ENCODE measurements at places on chromosomes 2 and 18.

DNA sequence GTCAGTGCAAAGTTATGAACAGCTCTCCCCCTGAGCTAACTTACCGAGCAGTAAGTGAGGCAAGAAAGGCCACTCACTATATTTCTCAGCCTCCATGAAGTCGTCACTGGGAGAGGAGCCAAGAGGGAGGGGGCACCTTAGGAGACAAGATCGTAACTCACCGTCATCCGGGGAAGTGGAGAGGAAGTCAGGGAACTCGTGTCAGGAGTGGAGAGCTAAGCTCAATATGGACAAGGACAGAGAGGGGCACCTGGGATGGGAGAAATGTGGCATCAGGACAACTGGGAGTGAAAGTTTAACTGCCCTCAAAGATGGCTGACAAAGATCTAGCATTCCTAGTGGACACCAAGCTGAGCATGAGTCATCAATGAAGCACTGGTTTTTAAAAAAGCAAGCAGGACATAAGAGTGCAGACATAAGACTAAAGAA lies 37.1 kb downstream of the BCL11A start:
- no peak for DNase-seq

DNA sequence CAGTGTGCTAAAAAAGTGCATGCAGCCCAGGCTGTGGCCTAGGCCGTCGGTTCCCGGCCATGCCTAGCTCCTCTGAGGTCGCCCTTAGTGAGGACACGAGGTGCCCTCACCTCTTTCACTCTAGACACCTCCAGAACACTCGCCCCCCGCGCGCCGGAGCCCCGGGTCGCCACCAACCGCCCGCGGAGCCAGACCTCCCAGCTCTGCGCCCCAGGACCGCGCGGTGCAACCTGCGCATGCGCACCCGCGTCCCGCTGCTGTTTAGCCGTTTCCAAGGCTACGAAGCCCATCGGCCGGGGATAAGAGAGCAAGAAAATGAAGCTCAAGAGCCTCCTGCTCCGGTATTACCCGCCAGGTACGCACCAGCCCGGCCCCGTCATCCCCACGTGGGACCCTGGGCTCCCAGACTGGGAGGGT lies at the start of gene DAW1:
Gene DAW1, plus strand, starts transcription at position 257 of the 417 bp plus-strand sequence. Its CDS starts 59 bp downstream, at position 316.
- peak; percentile 63 for DNase-seq

DNA sequence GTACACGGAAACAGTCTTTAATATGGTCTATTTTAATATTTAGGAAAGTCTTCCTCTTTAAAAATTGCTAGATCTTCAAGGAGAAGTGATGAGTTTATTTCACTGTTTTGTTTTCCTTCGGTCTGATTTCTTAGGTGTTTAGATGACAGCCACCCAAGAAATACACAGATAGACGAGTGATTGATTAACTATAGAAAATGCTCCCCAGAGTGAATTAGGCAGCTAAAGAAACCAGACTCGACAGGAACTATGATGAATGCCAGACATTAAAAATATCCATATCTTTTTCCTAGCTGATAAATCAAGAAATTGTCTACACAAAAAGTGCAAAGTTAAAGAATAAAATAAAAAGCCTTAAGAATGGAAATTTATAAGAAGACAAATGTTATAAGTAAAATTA lies 888.7 kb upstream of the CNTNAP5 start:
- no peak for DNase-seq

- DNase-seq: no peak
Observed at GRCh38 chr2:100006516-100006915, 135.9 kb downstream of the AFF3 start.

GRCh38 chr18:71760541-71760940 lies 783.6 kb downstream of the CBLN2 start:
- DNase-seq: no peak

GRCh38 chr2:70541481-70542020 lies 12.1 kb downstream of the TGFA start:
- DNase-seq: no peak

DNA sequence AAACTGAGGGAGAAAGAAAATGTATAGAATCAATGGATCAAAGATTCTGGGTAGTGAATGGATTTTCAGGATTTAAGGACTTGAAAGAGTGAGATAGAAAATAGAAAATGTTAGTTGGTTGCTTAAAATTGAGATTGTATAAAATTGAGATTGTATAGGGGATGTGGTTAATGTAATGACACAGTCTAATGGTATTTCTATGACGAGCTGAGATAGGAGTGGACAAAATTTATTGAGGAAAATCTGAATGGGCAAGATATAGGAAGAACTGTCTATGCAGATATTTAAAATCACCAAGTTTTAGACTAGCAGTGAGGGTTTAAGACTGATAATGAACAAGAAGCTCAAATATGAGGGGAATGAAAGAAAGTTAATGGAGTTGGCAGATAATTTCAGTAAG lies 406.6 kb downstream of the NYAP2 start:
- DNase-seq: no peak

GRCh38 chr2:13020469-13020868 lies 303.7 kb downstream of the TRIB2 start:
- DNase-seq: no peak

GRCh38 chr18:37450434-37451132 lies 115.0 kb downstream of the CELF4 start:
- no peak for DNase-seq

GRCh38 chr2:172489681-172490080 lies 62.3 kb downstream of the ITGA6 start:
- DNase-seq: no peak

DNA sequence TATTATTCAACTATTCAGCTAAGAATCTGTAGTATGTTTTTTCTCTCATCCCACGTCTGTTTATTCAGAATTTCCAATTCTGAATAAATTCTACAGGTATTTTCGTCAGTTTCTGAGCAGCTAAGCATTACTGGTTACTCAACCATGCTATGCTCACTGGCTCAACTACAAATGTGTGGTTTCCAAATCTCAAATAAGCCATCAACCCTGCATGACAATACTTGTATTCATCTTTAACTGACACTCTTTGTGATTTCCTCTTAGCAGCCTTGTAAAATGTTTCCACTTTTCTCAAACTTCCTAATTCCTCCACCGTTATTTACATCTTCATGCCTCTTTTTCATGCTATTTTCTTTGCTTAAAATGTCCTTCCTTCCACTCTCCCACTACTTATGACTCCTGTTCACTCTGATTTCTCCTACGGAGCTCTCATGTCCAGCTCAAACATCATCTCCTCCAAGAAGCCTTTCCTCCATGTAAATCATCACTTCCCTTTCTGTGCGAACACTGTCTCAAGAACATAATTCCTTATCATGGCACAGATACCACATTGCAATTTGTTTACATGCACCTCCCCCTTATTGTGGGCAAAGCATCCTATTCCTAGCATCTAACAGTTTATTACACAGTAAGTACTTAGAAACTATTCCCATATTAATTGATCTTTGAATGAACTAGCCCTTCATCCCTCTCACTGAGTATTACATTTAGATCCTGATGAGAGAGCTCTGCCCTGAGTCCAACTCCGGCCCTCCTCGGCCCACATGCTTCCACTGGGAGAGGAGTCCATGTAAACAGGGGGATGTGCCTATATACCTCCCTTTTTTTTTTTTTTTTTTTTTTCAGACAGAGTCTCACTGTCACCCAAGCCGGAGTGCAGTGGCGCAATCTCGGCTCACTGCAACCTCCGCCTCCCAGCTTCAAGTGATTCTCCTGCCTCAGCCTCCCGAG lies 10.5 kb downstream of the CCDC88A start:
- DNase-seq: no peak

- no peak for DNase-seq
Observed at GRCh38 chr2:171185165-171185818, 24.6 kb upstream of the TLK1 start.

GRCh38 chr2:26959331-26959730 lies 11.1 kb upstream of the MAPRE3 start:
- DNase-seq: no peak

DNA sequence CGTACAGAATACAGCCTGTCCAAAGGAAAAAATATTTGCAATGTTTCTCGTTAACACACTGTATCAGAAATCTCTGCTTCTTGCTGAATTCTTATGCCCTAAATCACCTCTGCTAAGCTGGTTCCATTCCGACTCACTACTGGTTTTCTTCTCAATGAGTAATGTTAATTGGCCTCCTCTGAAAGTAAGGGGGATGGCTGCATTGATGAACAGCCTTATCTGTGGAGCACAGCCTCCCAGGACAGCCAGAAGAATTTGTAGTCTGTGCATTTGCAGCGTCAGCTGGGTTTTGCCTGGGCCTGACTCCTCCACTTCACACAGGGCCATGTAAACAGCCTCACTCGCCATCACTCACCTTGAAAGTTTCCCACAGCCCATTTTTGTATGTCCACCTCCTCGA lies 127.7 kb downstream of the RNF152 start:
- no peak for DNase-seq

DNA sequence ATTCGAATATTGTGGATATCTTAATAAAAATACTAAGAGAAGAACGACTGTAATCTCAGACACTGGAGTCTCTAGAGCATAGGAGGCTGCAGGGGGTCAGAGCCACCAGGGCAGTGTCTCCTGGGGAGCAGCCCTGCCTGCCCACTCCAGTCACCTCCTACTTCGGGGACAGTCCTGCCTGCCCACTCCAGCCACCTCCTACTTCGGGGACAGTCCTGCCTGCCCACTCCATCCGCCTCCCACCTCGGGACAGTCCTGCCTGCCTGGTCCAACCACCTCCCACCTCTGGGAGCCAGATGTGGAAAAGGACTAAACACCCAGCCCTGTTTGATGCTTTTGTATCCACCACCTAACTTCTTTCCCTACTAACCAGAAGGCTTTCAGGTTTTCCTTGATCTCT lies 350.1 kb upstream of the SMIM21 start:
- DNase-seq: no peak

DNA sequence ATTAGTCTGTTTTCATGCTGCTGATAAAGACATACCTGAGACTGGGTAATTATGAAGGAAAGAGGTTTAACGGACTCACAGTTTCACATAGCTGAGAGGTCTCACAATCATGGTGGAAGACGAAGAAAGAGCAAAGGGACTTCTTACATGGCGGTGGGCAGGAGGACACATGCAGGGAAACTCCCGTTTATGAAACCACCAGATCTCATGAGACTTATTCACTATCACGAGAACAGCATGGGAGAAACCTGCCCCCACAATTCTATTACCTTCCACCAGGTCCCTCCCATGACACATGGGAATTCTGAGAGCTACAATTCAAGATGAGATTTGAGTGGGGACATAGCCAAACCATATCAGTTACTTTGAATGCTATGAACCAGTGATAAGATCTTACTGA lies 44.1 kb downstream of the SCTR start:
- DNase-seq: no peak
